Left ventricle myocardium inferior (tissue), 1 donor: ENCODE measurements at places on chromosomes 3 and 15.

DNA sequence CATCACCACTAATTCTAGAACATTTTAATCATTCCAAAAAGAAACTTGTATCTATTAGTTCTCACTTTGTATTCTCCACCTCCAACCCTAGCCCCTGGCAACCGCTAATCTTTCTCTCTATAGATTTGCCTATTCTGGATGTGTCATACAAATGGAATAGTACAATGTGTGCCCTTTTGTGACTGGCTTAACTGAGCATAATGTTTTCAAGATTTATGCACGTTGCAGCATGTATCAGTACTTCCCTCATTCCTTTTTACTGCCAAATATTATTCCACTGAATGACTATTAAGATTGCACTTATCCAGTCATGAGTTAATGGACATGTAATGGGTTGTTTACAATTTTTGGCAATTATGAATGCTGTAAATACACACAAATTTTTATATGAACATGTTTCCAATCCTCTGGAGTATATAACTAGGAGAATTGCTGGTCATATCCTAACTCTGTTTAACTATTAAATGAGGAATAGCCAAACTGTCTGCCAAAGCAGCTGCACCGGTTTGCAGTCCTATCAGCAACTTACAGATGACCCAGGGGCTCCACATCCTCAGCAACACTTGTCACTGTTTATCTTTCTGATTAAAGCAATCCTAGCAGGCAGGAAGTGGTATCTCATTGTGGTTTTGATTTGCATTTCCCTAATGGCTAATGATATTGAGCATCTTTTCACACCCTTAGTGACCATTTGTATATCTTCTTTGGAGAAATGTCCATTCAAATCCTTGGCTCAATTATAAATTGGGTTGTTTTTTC lies 42.9 kb downstream of the DCUN1D1 start:
- no peak for DNase-seq

- no peak for DNase-seq
Observed at GRCh38 chr3:12409684-12410596, 74.3 kb upstream of the TSEN2 start.

- peak; percentile 50 for DNase-seq
Observed at GRCh38 chr3:15271785-15272381, 60.5 kb downstream of the SH3BP5 start.

DNA sequence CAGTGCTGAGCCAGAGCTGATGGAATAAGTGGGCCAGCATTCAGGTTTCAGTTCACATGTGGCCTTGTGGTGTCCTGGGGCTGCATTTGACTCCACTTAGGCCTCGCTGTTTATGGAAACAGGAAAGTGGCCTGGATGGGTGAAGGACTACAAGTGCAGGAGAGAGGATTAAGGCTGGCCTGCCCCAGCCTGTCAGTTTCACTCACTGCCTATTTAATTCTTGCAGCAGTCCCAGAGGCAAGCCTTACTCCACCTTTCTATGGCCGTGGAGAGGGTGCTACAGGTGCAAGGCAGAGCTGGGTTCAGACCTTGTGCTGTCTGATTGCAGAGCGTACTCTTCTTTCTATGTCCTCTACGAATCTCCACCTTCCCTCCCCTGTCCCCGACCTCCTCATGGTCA lies 37.7 kb downstream of the ABHD17C start:
- DNase-seq, result no peak

- DNase-seq, result no peak
Observed at GRCh38 chr3:40299721-40300335, 9.7 kb upstream of the EIF1B start.
